ENCODE measurements at places on chromosomes 3 and 15.

- no peak for DNase-seq
Measured at GRCh38 chr3:115227461-115227860, 80.4 kb upstream of the ZBTB20 start.

DNA sequence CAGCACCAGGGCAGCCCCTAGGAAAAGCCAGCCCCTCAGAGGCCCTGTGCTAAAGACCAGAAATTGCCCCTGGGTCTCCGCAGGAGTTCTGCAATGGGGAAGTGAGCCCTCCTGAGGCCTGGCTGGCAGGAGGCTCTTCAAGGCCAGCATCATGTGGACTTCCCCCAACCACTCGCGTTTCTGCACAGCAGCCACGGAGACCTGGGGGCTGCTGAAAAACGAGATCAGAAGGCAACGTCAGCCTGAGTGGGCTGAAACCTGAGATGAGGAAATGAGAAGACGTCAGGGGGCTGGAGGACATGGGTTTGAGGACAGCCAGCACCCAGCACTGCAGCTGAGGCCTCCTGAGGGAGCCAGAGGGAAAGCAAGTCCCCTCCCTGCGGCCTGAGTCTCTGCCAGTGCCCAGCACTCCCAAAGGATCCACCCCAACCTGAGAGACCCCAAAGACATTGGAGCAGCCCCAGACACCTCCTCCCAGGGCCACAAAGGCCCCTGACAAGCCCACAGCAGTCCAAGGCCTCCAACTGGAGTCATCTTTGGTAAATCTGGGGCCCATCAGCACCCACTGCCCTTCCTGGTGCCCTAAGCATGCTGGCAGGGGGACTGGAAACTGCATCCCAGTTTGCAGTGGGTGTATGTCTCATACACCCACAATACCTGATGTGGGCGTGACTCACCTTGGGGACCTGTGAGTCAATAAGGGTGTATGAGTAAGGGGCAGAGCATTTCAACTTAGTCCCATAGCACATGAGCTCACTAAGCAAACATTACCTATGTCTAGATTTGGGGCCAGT lies 29.2 kb upstream of the CYP11A1 start:
- DNase-seq, result peak; percentile 23

DNA sequence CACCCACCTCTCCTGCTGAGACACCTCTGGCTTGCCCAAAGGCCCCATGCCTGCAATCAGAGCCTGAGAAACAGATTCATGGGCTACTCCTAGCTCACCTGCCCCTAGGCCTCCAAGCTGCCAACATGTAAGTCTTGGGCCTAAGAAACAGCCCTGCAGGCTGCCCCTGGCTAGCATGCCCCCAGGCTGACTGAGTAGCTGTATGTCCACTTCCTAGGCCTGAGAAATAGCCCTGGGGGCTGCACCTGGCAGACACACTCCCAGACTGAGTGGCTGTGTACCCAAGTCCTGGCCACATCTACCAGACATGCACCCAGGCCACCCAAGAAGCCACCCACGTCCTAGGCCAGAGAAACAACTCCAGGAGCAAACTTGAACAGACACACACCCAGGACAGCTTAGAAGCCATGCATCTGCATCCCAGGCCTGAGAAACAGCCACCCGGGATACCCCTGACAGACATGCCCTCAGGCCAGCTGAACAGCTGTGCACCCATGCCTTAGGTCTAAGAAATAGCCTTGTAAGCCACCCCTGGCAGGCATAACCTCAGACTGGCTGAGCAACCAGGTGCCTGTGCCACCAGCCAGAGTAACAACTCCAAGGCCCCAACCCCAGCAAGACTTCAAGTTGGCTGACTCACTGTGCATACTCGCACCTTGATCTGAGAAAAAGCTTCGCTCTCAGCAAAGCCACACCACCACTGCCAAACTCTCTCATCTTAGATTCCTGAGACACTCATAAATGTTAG lies 12.0 kb upstream of the NRG4 start:
- no peak for DNase-seq

DNA sequence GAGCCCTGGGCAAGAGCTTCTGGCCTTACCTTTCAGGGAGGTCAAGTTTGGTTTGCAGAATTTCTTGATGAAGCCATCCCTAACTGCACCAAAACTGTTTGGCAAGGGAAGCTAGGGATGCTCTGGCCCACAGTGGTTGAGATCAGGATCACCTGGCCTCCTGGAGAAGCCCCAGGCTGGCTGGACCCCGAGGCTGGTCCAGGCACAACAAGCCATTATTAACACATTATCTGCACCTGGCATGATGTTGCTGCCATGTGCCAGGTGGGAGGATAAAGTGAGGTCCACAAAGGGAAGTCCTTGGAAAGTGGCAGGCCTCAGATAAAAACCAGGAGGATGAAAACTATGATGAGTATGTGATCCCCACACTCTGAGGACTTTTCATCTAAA lies 35.9 kb upstream of the DUSP7 start:
- DNase-seq, result no peak

GRCh38 chr15:66096688-66097058 lies 156.9 kb downstream of the MEGF11 start:
- no peak for DNase-seq

Data from stimulated activated CD4-positive, alpha-beta T cell treated with anti-CD3 and anti-CD28 coated beads, Interleukin-1b, Interleukin-23, amount 100 ng/mL, for 1 hour (primary cell).